ENCODE measurements at places on chromosomes 16 and 17. TPM values are rescaled to one million over a fixed set of nuclear protein-coding genes. Genes with fewer than 3 reads are reported as not detected.

The ITFG1 gene
- polyA plus RNA-seq = 14.4 TPM

DNA sequence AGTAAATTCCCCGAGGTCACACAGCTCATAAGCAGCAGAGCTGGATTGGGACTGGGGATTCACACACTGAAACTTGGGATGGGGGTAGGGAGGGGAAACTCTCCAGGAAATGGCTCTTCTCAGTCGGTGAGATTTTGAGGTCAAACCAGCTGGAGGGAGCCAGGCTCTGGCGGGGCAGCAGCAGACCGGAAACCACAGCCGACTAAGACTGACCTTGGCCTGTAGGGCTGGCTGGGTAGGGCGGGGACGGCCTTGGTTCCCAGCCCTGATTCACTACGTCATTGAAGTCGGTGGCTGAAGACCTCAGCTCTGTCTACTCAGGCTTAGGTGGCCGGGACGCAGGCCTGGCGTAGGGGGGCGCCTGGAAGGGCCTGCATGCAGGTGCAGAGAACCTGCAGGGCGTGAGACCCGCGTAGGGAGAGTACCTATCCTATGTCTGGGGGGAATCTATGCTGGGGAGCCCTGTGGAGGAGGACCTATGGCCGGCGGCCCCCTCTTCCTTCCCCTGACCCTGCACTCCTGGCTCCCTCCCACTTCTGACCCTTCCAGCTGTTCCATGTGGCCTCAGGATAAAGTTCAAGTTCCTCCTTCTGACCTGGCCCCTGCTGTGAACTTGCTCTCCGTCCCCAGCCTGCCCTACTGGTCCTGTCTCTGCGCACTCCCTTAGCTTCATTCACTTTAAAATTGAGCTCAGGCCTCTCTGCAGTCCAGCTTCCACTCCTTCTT is 11.9 kb upstream of the SLC4A1 start:
- DNase-seq = peak; percentile 83

DNA sequence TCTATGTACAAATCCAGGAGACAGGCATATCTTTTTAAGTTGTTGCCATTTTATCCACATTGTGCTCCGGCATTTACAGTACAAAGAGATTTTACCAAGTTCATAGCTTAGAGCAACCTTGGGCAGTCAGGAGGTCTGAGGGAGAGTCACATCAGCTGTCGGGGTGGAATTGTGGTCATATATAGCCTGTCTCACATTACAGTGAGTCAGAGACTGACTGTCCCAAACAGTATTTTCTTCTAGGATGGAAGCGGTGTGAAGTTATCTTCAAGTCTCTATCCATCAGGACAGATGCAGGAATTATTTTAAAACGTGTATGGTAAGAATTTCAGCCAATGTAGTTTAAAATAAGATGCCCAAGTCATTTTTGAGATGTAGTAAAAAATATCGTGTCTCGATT is 53.0 kb downstream of the GPRC5B start:
- no peak for DNase-seq

- no peak for DNase-seq
These were observed 69.2 kb upstream of the DHX40 start for GRCh38 chr17:59496178-59496577.

The TPSG1 gene
- not detected for polyA plus RNA-seq

The CRYBA1 gene
- polyA plus RNA-seq = not detected

- DNase-seq = no peak
These were observed 78.8 kb upstream of the ANKFN1 start for GRCh38 chr17:56074361-56074890.

The VTN gene
- polyA plus RNA-seq = 0.06 TPM

- no peak for DNase-seq
These were observed 470 bp downstream of the DCUN1D3 start for GRCh38 chr16:20899477-20900298.

DNA sequence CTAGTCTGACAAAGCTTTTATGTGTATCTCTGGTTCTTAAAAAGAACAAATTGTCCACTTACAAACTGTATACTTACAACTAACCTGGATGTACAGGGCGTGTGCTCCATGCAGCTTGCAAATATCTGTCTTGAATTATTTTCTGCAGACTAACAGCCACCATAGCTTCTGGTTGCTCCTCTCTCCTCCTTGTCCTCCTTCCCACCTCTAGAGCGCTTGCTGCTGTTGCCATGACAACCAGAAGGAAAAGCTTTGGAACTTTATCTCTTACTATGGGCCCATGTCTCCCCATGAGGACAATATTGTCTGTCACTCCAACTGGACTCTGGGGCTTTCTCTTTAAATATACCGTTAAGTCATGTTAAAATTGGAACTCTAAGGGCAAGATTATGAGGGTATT is 71.5 kb upstream of the DHX40 start:
- no peak for DNase-seq

DNA sequence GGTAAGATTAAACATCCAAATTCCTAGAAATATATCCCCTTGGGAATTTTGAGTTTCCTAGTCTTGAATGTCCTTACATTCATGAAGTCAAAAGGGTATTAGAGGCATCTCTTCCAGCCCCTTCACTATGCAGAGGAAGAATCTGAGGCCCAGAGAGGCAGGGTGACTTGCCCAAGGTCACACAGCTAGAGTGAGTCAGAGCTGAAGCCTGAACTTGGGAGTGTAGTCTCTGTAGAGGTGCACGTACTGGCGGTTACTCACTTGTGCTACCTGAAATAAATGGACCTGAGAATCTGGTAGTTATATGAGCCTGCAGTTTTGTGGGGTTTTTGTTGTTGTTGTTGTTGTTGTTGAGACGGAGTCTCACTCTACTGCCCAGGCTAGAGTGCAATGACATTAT is 164.0 kb downstream of the XYLT1 start:
- no peak for DNase-seq

The KRT31 gene
- polyA plus RNA-seq = 2.8 TPM

The KRT17 gene
- polyA plus RNA-seq = 0.38 TPM

DNA sequence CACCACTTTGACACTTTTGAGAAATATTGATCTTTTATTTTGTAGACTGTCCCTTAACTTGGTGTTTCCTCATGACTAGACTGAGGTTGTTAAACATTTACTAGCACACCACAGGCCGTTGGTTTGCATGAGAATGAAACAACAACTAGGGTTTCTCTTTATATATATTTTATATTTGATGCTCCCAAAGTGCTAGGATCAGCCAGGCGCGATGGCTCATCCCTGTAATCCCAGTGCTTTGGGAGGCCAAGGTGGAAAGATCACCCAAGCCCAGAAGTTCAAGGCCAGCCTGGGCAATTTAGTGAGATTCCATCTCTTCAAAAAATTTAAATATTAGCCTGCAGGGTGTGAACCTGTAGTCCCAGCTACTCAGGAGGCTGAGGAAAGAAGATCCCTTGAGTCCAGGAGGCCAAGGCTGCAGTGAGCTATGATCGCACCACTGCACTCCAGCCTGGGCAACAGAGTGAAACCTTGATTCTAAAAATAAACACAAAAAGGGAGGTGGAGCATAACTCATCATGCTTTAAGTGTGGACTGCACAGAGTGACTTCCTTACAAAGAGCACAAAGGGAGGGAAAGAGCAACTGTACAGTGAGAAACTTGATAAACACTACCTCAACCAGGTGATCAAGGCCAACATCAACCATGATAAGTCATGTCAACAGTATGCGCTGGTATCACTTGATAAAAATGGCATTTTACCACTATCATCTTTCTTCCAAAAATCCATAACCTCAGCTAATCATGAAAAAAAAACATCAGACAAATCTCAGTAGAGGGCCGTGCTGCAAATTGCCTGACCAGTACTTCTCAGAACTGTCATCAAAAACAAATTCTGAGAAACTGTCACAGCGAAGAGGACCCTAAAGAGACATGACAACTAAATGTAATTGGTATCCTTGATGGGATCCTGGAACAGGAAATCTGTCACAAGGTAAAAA is 72.8 kb upstream of the ATF7IP2 start:
- DNase-seq = no peak

DNA sequence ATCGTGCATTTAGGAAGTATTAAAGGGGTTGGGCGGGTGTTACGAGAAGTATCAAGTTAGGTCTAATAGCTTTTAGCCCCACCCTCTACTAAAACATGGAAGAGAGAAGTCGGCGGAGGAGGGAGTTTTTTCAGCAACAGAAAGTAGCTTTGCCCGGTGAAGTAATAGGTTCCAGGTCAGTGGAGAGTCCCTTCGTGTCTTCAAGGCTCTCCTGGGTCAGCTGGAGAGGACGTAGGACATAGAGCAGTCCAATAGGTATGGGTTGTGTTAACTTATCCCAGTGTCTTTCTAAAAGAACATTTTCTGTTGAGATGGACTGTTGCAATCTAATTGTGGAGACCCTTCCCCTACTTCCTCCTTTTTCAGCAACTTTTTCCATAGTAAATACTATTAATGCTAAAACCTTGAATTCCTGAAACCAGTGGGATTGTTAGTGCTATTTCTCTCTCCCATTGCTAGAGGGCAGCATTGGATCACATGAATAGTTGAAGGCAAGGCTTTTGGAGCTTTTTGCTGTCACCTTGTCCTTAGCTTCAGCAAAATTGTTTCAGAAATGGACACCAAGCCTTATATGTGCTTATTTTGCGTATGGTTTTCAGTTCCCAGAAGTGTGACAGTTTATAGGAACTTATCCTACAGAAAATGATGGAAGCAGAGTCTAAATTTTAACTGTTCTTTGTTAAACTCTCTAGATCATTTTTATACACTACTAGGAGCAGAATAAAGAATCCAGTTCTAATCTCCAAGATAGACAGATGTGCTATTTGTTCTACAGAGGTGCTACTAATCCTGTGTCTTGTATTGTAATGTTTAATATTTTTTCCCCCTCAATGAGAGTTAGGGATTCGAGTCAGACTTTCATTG is 38.4 kb downstream of the UTP18 start:
- DNase-seq = no peak

GRCh38 chr17:38749223-38750043 is 1.3 kb upstream of the PCGF2 start:
- DNase-seq = peak; percentile 91

The ESRP2 gene
- polyA plus RNA-seq = 0.05 TPM

DNA sequence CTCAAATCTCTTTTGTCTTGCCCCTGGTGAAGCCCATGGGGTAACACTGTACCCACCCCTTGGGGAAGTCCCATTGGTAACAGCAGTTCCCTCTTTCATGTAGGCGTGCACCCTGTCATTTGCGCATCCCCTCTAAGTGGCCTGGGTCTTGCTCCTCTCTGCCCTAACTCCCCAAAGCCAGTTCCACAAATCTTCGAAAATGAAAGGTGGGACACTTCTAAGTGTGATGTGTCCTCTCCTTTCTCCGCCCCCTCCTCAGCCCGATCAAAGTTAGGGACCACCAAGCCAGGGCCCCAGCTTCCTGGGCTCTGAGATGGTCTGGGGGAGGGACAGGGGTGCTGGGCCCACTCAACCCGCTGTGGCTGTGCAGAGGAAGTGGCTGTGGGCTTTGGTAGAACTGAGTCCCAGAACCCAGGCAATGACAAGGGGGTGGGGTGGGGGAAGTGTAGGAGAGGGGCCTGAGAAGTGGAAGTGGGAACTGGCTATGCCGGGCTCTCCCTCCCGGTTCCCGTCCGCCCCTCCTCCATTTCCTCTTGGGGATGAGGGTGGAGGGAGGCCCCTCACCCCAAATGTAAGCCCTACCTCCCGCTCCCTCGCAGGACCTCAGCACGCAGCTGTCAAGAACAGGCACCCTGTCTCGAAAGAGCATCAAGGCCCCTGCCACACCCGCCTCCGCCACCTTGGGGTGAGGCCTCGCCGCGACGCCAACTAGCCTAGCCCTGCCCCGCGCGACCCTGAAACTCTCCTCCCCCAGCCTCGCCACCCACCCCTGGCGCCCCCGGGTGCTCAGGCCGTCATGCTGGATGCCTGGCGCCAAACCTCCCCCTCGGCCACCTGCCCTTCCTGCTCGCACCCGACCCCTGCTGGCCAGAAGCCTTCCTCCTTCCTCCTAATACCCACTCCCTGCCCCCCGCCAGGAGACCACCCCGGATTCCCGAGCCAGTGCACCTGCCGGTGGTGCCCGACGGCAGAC is 8.7 kb downstream of the ABI3 start:
- peak; percentile 22 for DNase-seq

The EPX gene
- not detected for polyA plus RNA-seq

GRCh38 chr17:792277-792676 is 10.1 kb downstream of the MRM3 start:
- no peak for DNase-seq

The CIITA gene
- polyA plus RNA-seq = 4.1 TPM

DNA sequence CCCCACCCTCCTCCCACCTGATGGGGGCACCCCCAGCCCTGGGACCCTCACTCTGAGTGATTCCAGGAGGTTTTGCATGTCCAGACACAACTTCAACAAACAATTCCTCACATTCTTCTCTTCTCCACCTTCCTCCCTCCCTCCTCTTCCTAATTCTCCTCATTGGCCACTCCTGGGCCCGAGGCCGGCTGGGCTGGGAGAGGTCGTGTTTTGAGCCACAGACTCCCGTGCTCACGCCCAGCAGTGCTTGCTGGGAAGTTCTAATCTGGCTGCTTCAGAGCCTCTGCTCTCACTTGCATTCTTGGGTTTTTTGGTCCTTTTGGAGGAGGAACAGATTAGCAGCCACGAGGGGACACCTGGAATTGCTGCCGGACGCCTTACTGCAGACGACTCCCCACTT is 157.0 kb downstream of the NTN1 start:
- DNase-seq = no peak

DNA sequence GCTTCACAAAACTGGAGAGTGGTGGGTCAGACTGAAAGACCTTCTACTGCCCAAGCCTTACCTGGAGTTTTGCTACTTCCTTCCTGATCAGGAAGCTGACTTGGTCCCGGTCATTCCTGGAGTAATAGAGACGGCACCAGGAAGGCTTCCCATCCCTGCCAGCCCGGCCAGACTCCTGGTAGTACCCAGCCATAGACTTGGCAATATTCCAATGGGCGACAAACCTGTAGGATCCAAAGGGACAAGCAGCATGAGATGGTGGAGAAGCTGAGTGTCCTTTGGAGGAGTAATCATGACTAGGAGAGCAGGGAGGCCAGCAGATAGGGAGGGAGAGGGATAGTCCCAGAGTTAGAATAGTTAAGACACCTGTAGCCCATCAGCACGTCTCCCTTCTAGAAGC is 8.7 kb downstream of the RECQL5 start:
- DNase-seq = no peak

The C17orf107 gene
- 0.01 TPM for polyA plus RNA-seq

The SMPD3 gene
- 0.08 TPM for polyA plus RNA-seq

The BICDL2 gene
- polyA plus RNA-seq = 0.18 TPM
